ENCODE measurements at places on chromosomes 1 and 21.

DNA sequence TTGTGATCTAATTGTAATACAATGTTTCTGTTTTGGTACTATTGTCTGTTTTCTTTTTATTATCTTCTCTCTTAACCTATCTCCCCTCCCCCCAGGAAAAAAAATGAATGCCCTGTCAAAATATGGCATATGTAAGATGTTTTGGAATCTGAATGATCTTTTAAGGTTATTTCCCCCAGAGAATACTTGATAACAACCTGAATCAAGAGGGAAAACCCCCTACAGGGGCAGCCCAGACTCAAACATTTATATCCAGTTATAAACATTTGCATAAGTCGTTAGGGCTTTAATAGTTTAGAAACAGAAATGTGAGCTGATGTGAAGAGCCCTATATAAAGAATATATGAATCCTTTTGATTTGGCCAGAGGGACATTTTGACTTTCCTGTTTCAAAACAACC, 169.5 kb downstream of the VAV3 start:
- H3K27ac ChIP-seq = no peak overlapping the region
- no peaks in the 10 kb centered on the region for H3K27me3 ChIP-seq
- DNase-seq = no peak
- no peaks in the 10 kb centered on the region for H3K36me3 ChIP-seq
- H3K4me3 ChIP-seq = no peak overlapping the region

GRCh38 chr1:227883641-227884301, 64.0 kb downstream of the WNT9A start:
- DNase-seq = no peak
- peaks cover 7% of the 10 kb centered on the region for H3K4me1 ChIP-seq
- no peak overlapping the region for H3K4me3 ChIP-seq

GRCh38 chr1:4212796-4213195, 312.7 kb upstream of the C1orf174 start:
- no peak for DNase-seq
- no peaks in the 10 kb centered on the region for H3K27me3 ChIP-seq
- no peaks in the 10 kb centered on the region for H3K36me3 ChIP-seq
- no peaks in the 10 kb centered on the region for H3K4me1 ChIP-seq
- no peak overlapping the region for H3K27ac ChIP-seq
- no peak overlapping the region for H3K4me3 ChIP-seq

- no peak overlapping the region for H3K4me3 ChIP-seq
- no peaks in the 10 kb centered on the region for H3K27me3 ChIP-seq
- no peak overlapping the region for H3K27ac ChIP-seq
Observed at GRCh38 chr21:35507181-35507759, 458.2 kb upstream of the RUNX1 start.

GRCh38 chr1:222618880-222619596, 1.1 kb downstream of the MIA3 start:
- peaks cover 5% of the 10 kb centered on the region for H3K4me1 ChIP-seq
- no peak for DNase-seq
- H3K4me3 ChIP-seq = peak overlapping the region; percentile 97
- H3K36me3 ChIP-seq = peaks cover 3% of the 10 kb centered on the region

DNA sequence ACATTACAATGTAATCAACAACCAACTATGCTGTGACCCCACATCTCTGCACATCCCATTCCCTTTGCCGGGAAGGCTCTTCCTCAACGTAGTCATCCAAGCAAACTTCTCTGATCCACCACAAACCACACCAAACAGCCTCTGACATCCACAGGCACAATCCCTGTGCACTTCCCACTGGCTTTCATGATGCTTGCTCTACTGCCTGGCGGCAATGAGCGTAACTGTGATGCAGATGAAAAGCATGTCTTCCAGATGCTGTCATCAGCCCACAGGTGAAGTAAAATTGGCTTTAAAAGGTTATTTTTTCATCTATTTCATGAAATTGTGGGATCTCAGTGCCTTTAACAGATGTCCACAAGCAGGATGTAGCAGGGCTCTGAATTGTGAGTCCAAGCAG, 635.2 kb downstream of the SMYD3 start:
- no peaks in the 10 kb centered on the region for H3K27me3 ChIP-seq
- DNase-seq = no peak
- peaks cover 13% of the 10 kb centered on the region for H3K4me1 ChIP-seq
- no peak overlapping the region for H3K27ac ChIP-seq
- no peak overlapping the region for H3K4me3 ChIP-seq

DNA sequence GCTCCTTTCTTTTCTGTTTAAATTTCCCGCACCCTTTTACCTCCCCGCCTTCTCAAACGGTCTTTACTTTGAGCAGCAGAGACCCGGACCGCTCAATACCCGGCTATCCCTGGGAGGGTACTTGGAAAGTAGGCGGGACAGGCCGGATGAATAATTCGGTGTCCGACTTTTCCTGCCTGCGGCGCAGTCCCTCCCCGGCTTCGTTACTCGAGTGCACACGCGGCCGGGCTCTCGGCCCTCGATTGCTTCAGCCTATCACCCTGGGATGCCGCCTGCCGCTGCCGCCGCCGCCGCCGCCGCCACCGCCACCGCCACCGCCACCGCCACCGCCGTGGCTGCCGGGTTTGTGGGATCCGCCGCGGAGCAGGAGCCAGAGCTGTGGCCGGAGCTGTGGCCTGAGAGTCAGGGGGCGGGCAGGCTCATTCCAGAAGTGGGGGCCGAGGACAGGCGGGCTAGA, 382 bp upstream of the RASAL2 start:
- peak overlapping the region; percentile 94 for H3K27ac ChIP-seq
- H3K36me3 ChIP-seq = no peaks in the 10 kb centered on the region
- H3K4me3 ChIP-seq = peak overlapping the region; percentile 95
- peaks cover 20% of the 10 kb centered on the region for H3K4me1 ChIP-seq
- peak; percentile 61 for DNase-seq

- peak overlapping the region; percentile 66 for H3K27ac ChIP-seq
- peaks cover 14% of the 10 kb centered on the region for H3K4me1 ChIP-seq
- no peaks in the 10 kb centered on the region for H3K27me3 ChIP-seq
Observed at GRCh38 chr1:3156936-3157335, 87.9 kb downstream of the PRDM16 start.

GRCh38 chr1:36199934-36200741, 24.1 kb upstream of the THRAP3 start:
- H3K27ac ChIP-seq = peak overlapping the region; percentile 50
- H3K4me3 ChIP-seq = no peak overlapping the region
- no peaks in the 10 kb centered on the region for H3K36me3 ChIP-seq
- H3K4me1 ChIP-seq = peaks cover 15% of the 10 kb centered on the region
- no peaks in the 10 kb centered on the region for H3K27me3 ChIP-seq
- no peak for DNase-seq

DNA sequence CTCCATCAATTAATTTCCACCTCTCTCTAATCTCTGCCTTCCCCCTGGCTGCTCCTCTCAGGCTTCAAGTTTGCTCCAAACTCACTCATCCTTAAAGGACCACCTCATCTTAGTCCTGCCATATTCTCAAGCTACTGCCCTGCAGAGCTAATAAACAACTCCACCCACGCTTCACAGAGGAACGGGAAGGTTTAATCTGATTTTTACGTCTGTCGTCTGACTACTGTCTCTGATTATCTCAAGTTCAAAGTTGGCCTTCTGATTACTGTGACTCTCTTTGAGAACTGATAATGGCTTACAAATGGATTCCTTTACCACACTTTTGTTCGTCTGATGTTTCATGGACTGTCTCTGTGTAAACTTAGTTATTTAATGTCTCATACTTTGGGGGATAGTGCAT, 7.6 kb upstream of the CPT2 start:
- H3K27me3 ChIP-seq = no peaks in the 10 kb centered on the region
- H3K4me1 ChIP-seq = no peaks in the 10 kb centered on the region
- DNase-seq = no peak
- H3K4me3 ChIP-seq = no peak overlapping the region
- H3K36me3 ChIP-seq = no peaks in the 10 kb centered on the region
- no peak overlapping the region for H3K27ac ChIP-seq

DNA sequence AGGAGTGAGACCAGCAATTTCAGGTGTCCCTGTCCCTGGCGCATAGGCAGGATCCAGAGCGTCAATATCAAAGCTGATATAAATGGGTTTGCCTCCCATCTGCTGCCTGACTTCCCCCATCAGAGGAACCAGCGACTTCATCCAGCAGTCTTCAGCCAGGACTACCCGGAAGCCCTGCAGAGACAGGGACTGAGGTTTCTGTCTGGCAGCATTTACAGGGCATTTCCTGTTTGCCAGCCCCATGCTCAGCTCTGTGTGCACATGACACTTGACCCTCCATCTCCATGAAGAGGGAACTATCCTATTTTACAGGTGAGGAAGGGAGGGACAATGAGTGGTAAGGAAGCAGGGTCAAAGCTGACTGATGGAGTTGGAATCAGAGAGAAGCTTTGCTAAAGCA, 7.2 kb downstream of the AGMAT start:
- peaks cover 18% of the 10 kb centered on the region for H3K4me1 ChIP-seq
- H3K27ac ChIP-seq = no peak overlapping the region
- no peaks in the 10 kb centered on the region for H3K36me3 ChIP-seq
- H3K4me3 ChIP-seq = no peak overlapping the region
- no peaks in the 10 kb centered on the region for H3K27me3 ChIP-seq
- DNase-seq = no peak

GRCh38 chr1:113928187-113928930, 765 bp upstream of the HIPK1 start:
- peaks cover 22% of the 10 kb centered on the region for H3K4me1 ChIP-seq
- peak overlapping the region; percentile 84 for H3K4me3 ChIP-seq
- no peaks in the 10 kb centered on the region for H3K36me3 ChIP-seq
- DNase-seq = no peak
- H3K27ac ChIP-seq = peak overlapping the region; percentile 97
- H3K27me3 ChIP-seq = no peaks in the 10 kb centered on the region

GRCh38 chr1:167221126-167221737, 546 bp downstream of the POU2F1 start:
- H3K27ac ChIP-seq = peak overlapping the region; percentile 93
- no peaks in the 10 kb centered on the region for H3K27me3 ChIP-seq
- H3K4me1 ChIP-seq = peaks cover 34% of the 10 kb centered on the region
- peak overlapping the region; percentile 91 for H3K4me3 ChIP-seq

- no peaks in the 10 kb centered on the region for H3K4me1 ChIP-seq
- no peak for DNase-seq
- no peak overlapping the region for H3K27ac ChIP-seq
- no peaks in the 10 kb centered on the region for H3K27me3 ChIP-seq
- H3K36me3 ChIP-seq = no peaks in the 10 kb centered on the region
Observed at GRCh38 chr1:199151634-199152425, 513.0 kb downstream of the PTPRC start.

- H3K27ac ChIP-seq = no peak overlapping the region
- no peak for DNase-seq
- no peaks in the 10 kb centered on the region for H3K36me3 ChIP-seq
- H3K4me1 ChIP-seq = no peaks in the 10 kb centered on the region
- no peak overlapping the region for H3K4me3 ChIP-seq
- H3K27me3 ChIP-seq = no peaks in the 10 kb centered on the region
Observed at GRCh38 chr1:199322278-199322677, 683.4 kb downstream of the PTPRC start.

DNA sequence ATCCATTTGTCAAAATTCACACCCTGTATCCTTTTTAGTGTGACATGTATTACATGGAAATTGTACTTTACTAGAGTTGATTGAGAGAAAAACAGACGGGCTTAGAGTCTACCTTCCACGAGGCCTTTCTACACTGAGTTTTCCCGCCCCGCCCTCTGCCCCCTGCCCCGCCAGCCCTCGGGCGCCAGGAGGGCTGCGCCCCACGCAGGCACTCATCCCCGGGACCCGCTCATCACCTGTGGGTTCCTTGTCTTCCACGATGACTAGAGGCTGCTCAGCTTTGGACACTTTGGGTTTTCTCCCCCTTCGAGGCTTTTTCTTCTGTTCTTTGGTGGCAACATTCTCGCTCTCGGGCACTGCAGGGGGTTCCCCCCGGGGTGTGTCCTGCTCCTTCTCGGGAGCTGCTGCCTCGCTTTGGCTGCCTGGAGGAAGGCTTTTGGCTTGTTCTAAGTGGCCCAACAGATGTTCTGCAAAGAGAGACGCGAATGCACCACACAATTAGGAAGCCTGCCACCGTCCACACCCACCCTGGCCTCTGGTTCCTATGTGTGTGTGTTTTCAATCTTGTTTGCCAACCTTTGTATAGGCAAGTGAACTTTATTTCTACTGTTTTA, 39.6 kb downstream of the PRDM15 start:
- no peak overlapping the region for H3K27ac ChIP-seq
- H3K4me1 ChIP-seq = no peaks in the 10 kb centered on the region
- DNase-seq = no peak
- no peaks in the 10 kb centered on the region for H3K27me3 ChIP-seq
- peaks cover 24% of the 10 kb centered on the region for H3K36me3 ChIP-seq

GRCh38 chr21:39454949-39455668, 3.3 kb downstream of the SH3BGR start:
- peaks cover 39% of the 10 kb centered on the region for H3K4me1 ChIP-seq
- no peaks in the 10 kb centered on the region for H3K27me3 ChIP-seq
- H3K36me3 ChIP-seq = no peaks in the 10 kb centered on the region

DNA sequence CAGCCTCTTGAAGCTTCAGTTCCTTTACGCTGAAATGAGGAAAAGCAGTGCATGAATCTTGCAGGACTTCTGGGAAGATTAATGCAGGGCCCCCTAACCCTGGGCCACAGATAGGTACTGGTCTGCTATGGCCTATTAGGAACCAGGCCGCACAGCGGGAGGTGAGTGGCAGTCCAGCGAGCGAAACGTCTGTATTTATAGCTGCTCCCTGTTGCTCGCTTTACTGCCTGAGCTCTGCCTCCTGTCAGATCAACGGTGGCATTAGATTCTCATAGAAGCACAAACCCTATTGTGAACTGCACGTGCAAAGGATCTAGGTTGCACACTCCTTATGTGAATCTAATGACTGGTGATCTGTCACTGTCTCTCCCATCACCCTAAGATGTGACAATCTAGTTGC, 130.2 kb downstream of the CHRM3 start:
- no peaks in the 10 kb centered on the region for H3K27me3 ChIP-seq
- DNase-seq = no peak
- H3K4me3 ChIP-seq = no peak overlapping the region
- no peaks in the 10 kb centered on the region for H3K4me1 ChIP-seq
- no peak overlapping the region for H3K27ac ChIP-seq

GRCh38 chr1:180571832-180572636, 13.3 kb downstream of the OVAAL start:
- H3K27ac ChIP-seq = peak overlapping the region; percentile 66
- DNase-seq = no peak
- no peaks in the 10 kb centered on the region for H3K27me3 ChIP-seq

DNA sequence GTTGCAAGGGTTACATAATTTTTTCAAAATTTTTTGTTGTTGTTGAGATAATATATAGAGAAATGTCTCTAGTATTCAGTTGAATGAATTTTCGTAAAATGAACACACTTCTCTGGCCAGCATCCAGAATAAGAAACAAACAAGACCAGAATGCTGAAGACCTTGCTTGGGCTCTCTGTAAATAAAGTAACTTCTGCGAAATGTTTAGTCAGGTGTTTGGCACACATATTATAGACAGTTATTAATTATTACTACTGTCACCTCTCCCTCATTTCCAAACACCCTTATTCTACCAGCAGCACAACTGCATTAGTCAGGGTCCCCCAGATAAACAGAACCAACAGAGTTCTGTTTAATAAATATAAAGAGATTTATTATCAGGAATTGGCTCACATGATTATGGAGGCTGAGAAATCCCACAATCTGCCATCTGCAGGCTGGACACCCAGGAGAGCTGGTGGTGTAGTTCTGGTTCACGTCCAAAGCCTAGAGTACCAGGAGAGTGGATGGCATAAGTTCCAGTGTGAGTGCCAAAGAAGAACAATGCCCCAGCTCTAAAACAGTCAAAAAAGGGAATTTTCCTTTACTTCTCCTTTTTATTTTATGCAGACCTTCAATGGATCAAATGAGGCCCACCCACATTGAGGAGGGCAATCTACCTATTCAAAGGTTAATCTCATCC, 44.1 kb upstream of the KCND3 start:
- H3K4me3 ChIP-seq = no peak overlapping the region
- H3K4me1 ChIP-seq = no peaks in the 10 kb centered on the region
- no peak for DNase-seq
- H3K27ac ChIP-seq = no peak overlapping the region
- H3K36me3 ChIP-seq = no peaks in the 10 kb centered on the region

GRCh38 chr1:218718977-218719376, 373.8 kb downstream of the TGFB2 start:
- no peak for DNase-seq
- no peaks in the 10 kb centered on the region for H3K36me3 ChIP-seq

All from thoracic aorta (tissue), 2 donors.